ENCODE measurements at places on chromosomes 7 and 10.
A peak's percentile ranks its signal among the peaks of the same experiment; 100 is the strongest.

GRCh38 chr10:18368682-18369081 is 228.5 kb downstream of the CACNB2 start:
- no peak for DNase-seq

GRCh38 chr10:88440541-88440940 is 142.6 kb downstream of the RNLS start:
- no peak for DNase-seq

DNA sequence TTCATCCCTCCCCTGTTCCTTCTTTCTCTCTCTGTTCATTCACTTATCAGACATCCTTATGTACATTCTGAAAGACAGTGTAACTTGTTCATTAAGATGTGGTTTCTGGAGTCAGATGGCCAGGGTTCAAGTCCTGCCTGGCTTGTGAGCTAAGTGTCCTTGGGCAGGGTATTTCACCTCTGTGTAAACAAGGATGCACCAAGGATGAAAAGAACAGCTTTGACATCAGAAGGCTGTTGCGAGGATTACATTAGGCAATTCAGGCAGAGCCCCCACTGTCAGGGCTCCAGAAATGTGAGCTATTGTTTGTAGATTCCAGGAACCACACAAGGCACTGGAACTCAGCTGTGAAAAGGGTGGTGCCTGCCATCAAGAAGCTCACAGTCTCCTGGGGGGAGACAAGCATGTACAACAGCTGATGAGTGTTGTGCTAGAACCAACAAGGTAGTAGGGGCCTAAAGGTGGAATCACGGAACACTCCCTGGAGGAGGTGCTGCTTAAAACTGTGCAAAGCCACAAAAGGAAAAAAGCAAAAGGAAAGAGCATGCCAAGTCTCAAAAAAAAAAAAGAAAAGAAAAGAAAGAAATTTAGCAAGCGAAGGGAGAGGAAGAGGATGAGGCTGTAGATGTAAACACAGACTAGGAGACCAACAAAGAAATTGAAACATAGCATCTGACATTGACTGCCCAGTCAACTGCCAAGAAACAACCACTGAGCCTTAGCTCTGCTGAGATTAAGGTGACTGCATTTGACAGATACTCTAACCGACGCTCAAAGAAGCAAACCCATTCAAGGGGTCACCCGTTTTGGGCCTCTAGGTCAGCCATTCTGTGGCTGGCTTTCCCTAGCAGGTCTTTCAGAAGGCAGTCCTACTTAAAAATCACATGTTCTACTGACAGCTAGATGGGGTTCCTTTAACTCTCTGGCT is 12.5 kb downstream of the PDLIM1 start:
- no peak for DNase-seq

DNA sequence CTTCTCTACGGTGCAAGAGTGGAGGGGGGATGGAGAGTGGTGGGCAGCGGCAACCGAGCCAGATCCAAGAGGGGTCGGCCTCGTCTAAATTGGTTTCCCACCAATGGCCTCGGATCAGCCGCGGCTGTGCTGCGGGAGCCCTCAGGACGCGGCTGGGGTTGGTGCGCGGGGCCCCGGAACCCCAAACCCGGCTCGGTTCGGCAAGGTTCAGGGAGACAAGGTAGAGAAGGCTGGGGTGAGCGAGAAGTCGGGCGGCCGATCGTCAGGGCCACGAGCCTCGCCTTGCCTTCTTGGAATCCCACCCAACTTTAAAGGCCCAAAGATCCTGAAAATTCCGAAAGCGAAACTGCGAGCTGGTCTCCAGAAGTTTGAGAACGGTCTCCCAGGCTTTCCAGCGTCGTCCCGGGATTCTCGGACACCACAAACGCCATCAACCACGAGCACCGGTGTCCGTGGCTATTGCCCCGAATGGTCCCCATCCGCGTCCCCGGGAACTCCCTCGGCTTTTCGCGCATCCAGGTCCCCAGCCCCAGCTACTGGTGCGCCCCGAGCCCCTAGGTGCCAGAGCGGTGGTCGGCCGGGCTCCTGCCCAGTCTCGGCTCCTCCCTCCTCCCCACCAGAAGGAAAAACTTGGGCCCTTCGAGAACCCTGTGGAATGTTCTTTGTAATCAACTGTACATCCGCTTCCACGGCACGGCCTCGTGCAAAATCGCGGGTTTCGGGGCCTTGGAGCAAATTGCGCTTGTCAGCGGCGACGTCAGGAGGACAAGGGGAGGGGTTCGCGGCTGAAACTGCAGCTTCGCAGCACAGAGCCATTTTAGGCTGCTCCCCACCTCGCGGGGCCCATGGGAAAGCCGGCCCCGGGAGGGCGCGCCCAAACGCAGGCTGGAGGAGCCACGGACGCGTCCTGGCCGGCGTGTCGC is 3.2 kb downstream of the SFMBT2 start:
- DNase-seq, result no peak

- DNase-seq, result no peak
These were observed 32.1 kb downstream of the CRCP start for GRCh38 chr7:66146701-66147100.

DNA sequence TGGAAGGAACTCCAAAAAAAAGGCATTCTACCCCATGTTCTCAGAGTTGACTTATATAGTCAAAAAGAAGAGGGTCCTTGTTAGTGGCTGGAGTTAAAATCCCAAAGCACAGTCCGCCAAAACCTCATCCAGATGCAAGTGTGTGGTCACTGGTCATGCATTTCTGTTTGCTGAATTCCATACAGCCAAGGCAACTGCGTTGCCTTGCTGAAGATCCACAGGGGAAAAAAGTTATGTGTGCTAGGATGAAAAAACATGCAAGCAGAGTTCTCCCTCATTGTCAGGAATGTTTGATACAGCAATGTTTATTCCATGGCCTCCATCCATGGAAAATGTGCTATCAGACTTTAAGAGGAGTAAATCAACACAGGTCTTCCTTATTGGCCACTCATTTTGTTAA is 213.1 kb downstream of the CREB5 start:
- no peak for DNase-seq

DNA sequence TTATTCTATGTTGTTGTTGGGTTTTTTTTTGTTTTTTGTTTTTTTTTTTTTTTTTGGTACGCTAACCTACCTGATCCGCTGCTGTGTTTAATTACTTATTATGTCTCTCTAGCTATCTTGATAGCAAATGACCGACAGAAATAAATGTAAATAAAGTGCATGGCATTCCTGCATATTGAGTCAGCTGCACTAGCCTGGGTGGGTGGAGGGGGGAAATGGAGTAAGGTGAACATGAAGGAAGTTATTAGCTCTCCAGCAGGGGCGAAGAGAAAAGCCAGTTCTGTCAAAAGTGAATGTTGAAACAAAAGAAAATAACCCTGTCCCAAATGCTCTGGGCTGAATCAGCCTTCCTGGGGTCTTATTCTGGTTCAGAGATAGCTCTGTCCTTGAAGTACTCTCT is 210.7 kb upstream of the MDFIC start:
- no peak for DNase-seq

DNA sequence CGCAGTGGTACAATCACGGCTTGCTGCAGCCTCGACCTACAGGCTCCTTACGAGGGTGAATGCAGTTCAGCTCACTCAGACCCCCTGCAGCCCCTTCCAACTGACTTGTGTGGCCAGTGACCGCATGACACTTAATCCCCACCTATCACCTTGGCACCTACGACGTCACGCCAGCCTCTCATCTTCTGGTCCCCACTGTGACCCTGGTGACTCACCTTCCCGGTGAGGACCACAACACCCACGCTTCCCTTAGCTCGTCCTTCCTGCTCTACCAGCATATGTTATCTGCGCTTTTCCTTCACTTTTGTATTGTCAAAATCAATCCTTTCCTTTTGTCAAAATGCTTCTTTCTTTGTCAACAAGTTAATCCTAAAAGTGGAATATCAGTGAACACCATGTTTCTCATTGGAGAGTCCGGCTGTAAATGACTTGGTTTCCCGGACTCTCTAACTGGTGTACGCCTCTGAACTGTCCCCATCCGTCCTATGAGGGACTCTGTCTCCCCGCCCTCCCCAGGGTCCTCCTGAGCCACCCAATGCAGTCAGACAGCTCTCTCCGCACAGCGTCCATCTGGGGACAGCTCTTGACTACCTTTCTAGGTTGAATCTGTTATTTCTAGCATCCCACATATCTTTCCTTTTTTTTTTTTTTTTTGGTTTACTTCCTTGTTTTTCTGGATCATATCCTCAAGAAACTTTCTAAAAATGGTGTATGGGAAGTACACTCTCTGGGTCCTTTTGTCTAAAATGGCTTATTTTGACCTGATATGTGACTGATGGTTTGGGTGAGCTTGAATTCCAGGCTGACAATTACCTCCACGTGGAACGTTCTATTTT is 37.3 kb downstream of the CFAP46 start:
- DNase-seq, result no peak

GRCh38 chr7:80528689-80529088 is 16.8 kb upstream of the GNAT3 start:
- DNase-seq, result no peak

DNA sequence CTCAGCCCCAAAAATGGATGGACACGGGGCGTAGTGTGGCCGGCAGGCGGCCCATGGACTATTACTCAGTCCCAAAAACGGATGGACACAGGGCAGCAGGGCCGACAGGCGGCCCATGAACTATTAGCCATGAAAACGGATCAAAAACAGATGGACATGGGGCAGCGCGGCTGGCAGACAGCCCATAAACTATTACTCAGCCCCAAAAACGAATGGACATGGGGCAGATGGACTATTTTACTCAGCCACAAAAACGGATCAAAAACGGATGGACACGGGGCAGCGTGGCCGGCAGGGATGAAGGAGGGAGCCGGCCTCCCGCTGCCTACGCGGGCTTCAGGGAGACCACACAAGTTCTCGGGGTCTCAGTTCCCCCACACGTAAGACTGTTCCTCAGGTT is 32.9 kb downstream of the GPER1 start:
- no peak for DNase-seq

GRCh38 chr10:47090903-47091302 is 179.7 kb downstream of the PTPN20 start:
- DNase-seq, result no peak

DNA sequence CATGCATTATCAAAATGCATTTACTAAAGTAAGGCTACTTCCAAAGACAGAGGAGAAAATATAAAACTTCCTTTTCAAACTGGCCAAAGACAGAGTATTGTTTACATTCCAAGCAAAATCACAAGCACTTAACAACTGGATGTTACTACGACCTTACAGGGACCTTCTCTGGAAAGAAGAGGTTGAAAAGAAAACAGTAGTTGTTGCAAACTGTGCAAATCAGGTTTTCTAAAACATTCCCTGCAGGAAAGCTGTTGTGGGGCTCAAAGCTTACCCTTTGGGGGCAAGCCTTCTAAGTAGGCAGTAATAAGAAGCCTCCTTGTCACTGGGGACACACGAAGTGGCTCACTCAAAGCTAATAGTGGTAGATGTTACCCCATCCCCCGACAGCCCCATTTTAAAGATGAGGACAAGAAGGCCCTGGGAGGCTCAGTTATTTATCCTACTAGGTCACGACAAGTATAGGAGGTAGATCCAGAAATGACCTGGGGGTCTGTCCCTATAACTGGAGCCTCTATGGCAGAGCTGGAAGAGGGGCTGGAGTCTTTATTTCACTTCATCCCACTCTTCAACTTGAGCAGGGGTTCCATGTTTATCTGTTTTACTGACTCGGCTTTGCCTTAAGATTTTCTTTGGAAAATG is 46.6 kb downstream of the ATXN7L1 start:
- DNase-seq, result no peak

DNA sequence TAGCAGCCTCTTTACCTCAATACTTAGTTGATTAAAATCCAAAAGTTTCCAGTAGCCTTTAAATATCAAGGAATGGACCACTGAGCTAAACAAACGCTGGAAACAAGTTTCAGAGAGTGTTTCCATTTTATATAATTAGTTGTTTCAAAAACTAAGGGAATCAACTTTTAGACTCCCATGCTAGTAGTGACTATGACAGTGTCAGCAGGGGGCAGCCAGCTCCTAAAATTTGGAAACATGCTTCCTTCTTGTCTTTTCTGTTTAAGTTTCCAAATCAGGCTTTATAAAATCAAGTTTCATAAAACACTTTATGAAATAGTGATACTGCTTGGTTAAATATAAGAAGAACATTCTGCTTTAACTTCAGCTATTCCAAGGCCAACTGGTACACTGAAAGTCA is 138.2 kb upstream of the TMEM229A start:
- no peak for DNase-seq

DNA sequence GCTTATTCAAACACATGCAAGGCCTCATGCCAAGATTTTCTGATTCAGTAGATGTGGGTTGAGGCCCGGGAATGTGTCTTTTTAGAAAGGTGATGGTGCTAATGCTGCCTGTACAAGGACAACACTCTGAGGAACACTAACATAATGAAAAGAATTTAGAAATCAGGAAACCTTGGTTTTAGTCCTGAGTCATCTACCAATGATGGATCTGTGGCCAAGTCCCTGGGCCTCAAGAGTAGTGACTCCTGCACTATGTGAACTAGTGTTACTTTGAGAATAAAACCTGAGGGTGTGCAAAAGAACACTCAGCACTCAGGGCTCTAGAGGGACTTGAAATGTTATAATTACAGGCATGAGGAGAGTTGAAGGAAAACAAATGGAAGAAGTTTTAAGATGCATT is 741.7 kb upstream of the GALNT17 start:
- DNase-seq, result no peak

GRCh38 chr7:100467638-100468373 is 3.7 kb upstream of the SPACDR start:
- no peak for DNase-seq

- DNase-seq, result peak; percentile 17
These were observed 137.3 kb downstream of the ELMO1 start for GRCh38 chr7:37311355-37311754.

DNA sequence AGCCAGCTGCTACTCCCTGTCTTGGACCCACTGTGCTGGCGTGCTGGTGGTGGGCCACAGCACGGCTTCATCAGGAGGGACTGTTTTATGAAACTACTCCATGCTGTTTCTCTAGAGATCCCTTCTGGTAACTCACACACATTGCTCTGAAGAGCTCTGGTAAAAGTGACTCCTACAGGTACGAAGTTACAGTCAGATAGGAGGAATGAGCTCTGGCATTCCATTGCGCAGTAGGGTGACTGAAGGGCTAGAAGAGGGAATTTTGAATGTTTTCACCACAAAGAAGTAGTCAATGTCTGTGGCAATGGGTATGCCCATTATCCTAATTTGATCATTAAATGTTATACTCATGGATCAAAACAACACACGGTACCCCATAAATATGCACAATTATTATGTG is 609 bp downstream of the MAT1A start:
- DNase-seq, result no peak

DNA sequence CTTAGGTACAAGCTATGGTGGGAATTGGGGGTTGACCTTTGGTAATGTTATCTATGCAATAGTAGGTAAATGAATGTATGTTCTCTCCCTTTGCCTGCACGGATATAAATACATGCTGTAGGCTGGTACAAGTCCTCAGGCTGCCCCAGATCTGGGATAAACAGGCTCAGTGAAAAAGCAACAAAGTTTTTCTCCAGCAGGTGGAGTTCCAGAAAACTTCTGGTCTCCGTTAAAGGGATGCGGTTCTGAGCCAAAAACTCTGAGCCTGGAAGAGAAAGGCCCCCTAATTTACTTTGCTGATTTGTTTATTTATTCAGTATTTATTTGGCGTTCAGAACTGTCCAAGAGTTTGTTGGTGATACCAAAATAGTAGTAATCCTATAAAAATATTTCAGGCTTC is 204.7 kb downstream of the ADRA2A start:
- DNase-seq, result no peak

Data from effector CD4-positive, alpha-beta T cell (primary cell).